Stimulated activated CD4-positive, alpha-beta T cell treated with anti-CD3 and anti-CD28 coated beads, Interleukin-15, amount 100 ng/mL, for 1 hour (primary cell): ENCODE measurements at places on chromosomes 3 and 15.

GRCh38 chr3:50592568-50592967 lies 19.0 kb downstream of the CISH start:
- no peak for DNase-seq

- peak; percentile 76 for DNase-seq
Measured at GRCh38 chr3:58332575-58333188, at the start of gene PXK. Gene PXK (plus strand): TSS chr3:58332892. CDS start chr3:58332989, 97 bp downstream.

- no peak for DNase-seq
Measured at GRCh38 chr3:34724916-34725499, 914.3 kb upstream of the ARPP21 start.

GRCh38 chr3:14467814-14468620 lies 65.6 kb downstream of the SLC6A6 start:
- no peak for DNase-seq

DNA sequence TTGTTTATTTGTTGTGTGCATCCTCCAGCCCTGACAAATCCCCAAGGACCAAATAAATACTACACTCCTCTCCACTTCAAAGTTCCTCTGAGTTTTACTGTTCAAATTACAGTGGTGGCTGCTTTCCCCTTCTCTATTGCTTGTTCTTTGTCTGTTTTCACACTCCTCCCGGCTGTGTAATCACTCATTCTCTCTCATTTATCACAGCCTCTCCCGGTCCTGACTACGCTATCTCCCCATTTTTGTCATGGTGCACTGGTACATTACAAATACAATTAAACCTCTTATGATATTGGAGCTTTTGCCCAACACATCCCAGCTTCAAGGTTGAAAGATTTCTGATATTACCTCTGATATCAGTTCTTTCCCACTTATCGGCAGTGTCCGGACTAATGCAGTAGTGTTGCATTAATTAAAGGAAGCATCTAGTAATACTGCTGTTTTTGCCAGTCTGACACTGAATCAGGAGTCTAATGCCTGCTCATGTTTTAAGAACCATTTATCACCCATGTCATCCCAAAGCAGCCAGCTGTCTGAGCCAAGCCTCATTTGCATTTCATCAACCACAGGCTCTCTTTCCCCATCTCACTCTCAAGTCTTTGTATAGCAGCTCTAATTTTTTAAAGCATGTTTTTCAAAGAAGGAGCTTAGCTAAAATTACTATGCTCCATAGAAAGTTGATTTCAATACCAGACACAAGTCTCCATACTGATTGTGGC lies 740.5 kb downstream of the ROBO2 start:
- no peak for DNase-seq

GRCh38 chr15:57591237-57591821 lies 375 bp upstream of the MYZAP start:
- DNase-seq, result no peak

DNA sequence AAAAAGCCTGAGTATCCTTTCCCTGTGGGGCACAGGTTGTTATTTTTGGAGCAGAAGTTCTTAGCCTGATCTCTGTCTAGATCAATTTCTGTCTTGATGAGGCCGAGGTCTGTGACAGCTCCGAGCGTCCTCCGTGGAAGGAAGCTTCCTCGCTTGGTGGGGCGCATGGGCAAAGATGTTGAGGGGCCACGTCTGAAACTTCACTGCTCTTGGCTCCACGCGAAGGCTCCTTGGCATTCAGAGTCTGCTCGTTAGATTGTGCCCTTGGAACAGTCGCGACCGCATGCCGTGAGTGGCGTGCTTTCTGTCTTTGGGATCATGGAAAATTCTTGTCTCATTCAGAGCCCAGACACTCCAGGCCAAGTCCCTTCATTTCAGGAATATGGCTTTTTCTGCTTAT lies 13.7 kb downstream of the GRK7 start:
- DNase-seq, result no peak

DNA sequence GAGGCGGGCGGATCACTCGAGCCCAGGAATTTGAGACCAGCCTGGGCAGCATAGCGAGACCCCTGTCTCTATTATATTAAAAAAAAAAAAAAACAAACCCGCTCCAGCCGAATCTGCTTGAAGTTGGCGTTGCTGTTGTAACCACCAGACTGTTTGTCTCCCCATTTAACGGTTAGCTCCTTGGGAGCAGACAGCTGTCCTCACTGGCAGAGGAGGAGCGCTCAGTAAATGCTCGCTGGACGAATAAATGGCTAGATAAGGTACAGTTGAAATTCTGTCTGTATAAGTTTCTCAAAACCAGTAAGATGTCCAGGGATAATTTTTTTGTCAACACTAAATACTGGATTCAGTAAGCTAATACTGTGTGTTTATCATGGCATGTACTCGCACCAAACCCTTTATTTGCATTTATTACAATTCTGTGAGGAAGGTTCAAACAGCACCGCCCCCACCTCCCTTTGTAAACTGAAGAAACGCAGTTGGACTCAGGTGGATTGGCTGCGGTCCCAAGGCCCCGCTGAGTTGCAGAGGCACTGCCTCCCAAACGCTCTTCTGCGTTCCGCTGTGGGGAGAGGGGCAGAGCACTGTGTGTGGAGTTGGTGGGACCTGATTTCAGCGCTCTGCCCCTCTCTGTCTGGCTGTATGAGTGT lies 1.1 kb downstream of the RCCD1 start:
- no peak for DNase-seq

- DNase-seq, result peak; percentile 8
Measured at GRCh38 chr3:194137008-194137505, 1.1 kb downstream of the HES1 start.

DNA sequence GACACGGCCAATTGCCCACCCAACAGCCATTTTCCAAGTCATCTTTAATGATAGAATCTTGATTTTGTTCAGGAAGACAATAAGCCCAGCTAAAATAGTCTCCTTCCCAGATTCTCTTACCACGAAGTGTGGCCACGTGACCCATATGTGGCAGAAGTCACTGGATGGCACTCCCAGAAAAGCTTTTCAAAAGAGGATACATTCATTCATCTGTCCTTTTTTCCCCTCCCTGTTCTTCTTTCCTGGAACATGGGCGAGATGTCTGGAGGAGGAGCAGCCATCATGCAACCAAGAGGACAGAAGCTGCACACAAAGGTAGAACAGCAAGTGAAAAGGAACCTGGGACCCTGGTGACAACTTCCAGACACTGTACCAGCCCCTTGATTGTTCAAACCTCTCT lies 174.7 kb downstream of the UACA start:
- DNase-seq, result no peak

DNA sequence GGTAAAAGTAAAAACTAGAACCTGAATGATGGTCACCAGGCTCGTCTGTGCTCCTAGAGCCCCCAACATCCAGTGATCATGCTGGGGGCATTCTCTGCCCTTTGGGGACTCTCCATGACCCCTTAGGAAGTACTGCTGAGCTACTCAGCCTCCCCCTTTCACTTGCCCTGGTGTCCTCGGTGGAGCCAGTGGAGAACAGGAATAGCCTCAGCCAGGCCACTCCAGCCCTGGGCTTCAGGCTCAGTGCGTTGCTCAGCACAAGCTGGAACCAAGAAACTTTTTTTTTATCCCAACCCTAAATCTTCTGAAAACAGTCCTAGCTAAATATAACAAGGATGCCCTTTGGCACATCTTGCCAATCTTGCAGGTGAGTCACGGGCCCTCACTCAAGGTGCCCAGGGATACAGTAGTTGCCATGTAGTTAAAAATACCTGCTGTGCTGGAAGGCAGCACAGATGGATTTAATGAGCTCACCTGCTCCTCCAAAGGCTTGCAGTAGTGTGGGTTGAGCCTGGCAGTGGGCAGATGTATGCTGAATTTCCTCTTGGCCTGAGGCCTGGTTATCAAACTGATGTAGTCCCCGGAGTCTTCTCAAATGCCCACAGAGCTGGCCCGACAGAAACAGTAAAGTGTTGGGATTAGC lies 46.9 kb upstream of the TMEM158 start:
- no peak for DNase-seq

GRCh38 chr15:41932511-41933289 lies 38.8 kb upstream of the SPTBN5 start:
- DNase-seq, result no peak

- no peak for DNase-seq
Measured at GRCh38 chr15:66679657-66680108, 22.4 kb upstream of the SMAD6 start.

DNA sequence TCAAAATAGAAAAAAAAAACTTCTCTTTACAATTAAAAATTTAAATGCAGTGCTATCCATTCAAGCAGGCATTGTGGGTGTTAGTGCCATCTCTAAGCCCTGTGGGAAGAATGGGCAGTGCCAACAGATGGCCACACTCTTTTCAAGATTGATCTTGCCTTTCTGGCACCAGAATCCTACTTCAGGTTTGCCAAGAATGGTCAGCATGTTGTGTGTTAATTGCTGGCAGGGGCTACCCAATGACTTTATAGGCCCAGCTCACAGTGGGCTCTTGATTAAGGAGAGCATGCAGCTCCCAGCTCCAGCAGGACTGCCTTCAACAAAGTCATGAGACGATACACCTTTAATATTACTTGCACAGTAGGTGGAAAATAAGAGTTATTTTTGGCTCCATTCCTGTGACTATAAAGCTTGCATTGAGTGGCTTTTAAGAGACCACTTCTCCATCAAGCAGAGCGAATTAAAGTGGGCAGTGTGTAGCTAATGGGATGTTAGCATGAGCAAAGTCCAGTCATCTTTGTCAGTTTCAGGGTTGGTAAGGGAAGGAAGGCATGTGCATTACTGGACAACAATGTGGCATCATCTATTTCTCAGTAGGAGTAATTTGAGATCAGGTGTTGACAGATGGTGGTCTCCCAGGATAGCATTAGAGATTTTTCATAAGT lies 476.8 kb downstream of the C3orf38 start:
- DNase-seq, result no peak

- DNase-seq, result no peak
Measured at GRCh38 chr3:119403201-119403600, 60.2 kb downstream of the TMEM39A start.

GRCh38 chr15:66591322-66591862 lies 25.6 kb upstream of the LCTL start:
- DNase-seq, result no peak

GRCh38 chr3:32110233-32110760 lies 3.9 kb downstream of the GPD1L start:
- DNase-seq, result no peak

- no peak for DNase-seq
Measured at GRCh38 chr3:127106456-127106855, 86.5 kb upstream of the PRR23E start.

- no peak for DNase-seq
Measured at GRCh38 chr15:90929246-90930019, 2.9 kb downstream of the HDDC3 start.

GRCh38 chr3:106341586-106342162 lies 472.9 kb upstream of the CBLB start:
- DNase-seq, result no peak

GRCh38 chr3:94226078-94226477 lies 163.2 kb downstream of the NSUN3 start:
- no peak for DNase-seq

DNA sequence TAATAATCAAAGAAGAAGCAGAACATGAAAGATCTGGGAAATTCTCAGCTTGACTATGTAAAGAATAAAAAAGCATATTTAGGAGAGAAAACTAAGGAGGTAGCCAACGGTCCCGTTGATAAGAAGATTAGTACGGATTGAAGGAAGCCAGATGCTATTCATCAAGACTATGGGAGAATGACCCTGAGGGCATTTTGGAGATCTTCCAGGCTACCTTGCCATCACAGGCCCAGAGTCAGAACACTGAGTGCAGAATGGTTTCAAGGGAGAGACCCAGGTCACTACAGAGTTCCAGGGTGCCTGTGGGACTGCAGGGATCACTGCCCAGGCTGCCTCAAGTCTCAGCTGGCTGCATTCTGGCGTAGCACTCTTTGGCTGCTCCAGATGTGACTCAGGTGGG lies 752.9 kb upstream of the ARPP21 start:
- no peak for DNase-seq

- no peak for DNase-seq
Measured at GRCh38 chr3:147906285-147906684, 497.1 kb downstream of the ZIC1 start.

DNA sequence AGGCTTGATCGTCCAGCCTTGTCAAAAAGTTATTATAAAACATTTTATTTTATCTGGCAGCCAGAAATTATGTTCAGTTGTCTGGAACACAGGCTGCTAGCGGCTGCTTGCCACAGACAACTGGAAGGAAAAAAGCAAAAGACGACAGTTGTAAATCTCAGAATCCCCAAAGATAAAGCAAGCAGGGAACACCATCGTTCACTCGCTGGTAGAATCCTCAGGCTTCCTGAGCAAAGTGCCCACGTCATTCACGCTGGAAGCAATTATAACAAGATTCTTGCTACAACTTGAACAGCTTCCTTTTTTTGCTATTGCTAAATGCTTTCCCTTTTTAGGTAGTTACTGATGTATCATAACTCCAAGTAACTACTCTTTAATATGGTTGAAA lies 33.6 kb downstream of the ADAMTS17 start:
- no peak for DNase-seq
